A549 treated with RU486 at 1 μM for 4 hours (cell line): ENCODE measurements at places on chromosomes 6 and 20. TPM values are rescaled to one million over a fixed set of nuclear protein-coding genes. Genes with fewer than 3 reads are reported as not detected.

IMPG1 gene
- not detected in 5 replicates for total RNA-seq

APMAP gene
- total RNA-seq = 145 to 166 TPM (median 162 TPM) in 5 replicates

CBLN4 gene
- not detected in 5 replicates for total RNA-seq

ETV7 gene
- 0.09 to 0.24 TPM (median 0.14 TPM) in 4 of 5 replicates, not detected in the other for total RNA-seq

PTCHD4 gene
- total RNA-seq = 0.03 to 0.15 TPM (median 0.08 TPM) in 4 of 5 replicates, not detected in the other

MAS1 gene
- not detected in 5 replicates for total RNA-seq

AKAP12 gene
- 80.6 to 144 TPM (median 120 TPM) in 5 replicates for total RNA-seq

ERVFRD-1 gene
- total RNA-seq = not detected in 5 replicates

ADGB gene
- not detected in 5 replicates for total RNA-seq

ATP6V1G2 gene
- 0.48 to 0.86 TPM (median 0.65 TPM) in 5 replicates for total RNA-seq

SLC32A1 gene
- 0.09 TPM in 1 of 5 replicates, not detected in the others for total RNA-seq

TBXT gene
- total RNA-seq = not detected in 5 replicates

ULBP2 gene
- 2.7 to 4.2 TPM (median 3.5 TPM) in 5 replicates for total RNA-seq

OPN5 gene
- not detected in 5 replicates for total RNA-seq

XKR7 gene
- 0.01 TPM in 1 of 5 replicates, not detected in the others for total RNA-seq

RAD21L1 gene
- total RNA-seq = not detected in 5 replicates

TASP1 gene
- total RNA-seq = 10.3 to 11.9 TPM (median 10.9 TPM) in 5 replicates

TREML2 gene
- not detected in 5 replicates for total RNA-seq

MYCT1 gene
- total RNA-seq = 0.03 to 0.13 TPM (median 0.09 TPM) in 4 of 5 replicates, not detected in the other
